ENCODE measurements at places on chromosomes 13 and 19. TPM values are rescaled to one million over a fixed set of nuclear protein-coding genes. Genes with fewer than 3 reads are reported as not detected.

- DNase-seq, result no peak
Measured at GRCh38 chr13:64099994-64100393, 2684.3 kb upstream of the PCDH20 start.

- no peak for DNase-seq
Measured at GRCh38 chr13:32737111-32737571, 150.9 kb downstream of the PDS5B start.

The ATXN8OS gene
- not detected for total RNA-seq

The C19orf85 gene
- not detected for total RNA-seq

The SYT3 gene
- 0.91 TPM for total RNA-seq

DNA sequence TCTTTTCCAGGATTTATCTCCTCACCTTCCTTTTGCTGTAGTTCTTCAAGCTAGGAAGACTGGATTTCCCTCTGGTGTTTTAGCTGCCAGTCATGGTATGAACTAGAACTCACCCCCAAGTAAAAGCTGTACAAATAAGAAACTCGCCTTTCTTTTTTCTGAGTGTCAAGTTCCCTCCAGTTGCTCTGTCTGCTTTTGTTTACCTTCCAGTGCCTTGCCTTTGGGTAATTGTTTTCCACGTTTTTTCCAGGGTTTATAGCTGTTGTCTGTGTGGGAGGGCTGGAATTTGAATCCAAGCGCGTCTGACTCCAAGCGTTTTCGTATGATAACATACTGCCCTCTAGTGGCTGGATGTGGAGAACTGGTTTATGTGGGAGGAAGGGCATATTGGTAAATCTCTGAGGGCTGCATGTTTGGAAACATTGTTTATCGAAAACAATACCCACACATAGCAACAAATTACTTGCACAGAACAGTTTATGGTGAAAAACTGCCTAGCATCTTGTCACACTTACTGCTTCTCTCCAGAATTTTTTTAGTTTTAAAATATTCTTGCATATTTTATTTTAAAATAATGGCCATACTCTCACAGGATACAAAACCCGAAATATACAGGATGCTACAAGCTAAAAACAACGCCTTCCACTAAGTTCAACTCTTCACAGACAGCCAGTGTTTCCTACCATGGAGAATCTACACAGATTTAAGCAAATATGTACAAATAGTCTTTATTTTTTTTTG is 19.2 kb downstream of the RCN3 start:
- peak; percentile 64 for DNase-seq

The DIAPH3 gene
- total RNA-seq, result 11.4 TPM

The SULT2B1 gene
- not detected for total RNA-seq

DNA sequence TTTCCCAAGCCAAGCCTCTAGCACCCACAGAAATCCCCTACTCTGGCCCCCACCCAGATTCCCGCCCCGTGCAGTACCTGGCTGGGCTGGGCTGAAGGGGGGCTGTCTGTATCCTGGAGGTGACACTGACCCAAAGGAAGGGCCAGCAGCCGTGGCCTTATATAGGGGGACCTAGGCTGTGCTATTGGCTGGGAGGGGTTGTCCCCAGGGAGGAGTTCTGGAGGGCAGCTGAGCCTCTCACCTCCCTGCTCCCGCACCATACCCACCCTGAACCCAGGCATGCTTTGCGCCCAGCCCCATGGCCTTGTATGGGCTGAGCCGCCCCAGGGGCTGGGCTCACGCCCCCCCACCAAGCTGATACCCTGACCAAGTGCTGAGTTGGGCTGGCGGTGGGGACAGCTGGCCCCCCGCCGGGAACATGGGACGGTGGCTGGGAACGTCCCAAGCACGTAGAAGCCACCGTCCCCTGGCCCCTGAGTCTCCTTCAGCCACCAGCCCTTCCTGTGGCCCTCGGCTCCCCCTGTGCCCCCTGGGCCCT is at the start of gene CKM:
TSS of gene CKM (minus strand) at position 132 of the 538 bp plus-strand sequence. CDS start 3,162 bp downstream, outside the sequence.
- DNase-seq, result no peak

DNA sequence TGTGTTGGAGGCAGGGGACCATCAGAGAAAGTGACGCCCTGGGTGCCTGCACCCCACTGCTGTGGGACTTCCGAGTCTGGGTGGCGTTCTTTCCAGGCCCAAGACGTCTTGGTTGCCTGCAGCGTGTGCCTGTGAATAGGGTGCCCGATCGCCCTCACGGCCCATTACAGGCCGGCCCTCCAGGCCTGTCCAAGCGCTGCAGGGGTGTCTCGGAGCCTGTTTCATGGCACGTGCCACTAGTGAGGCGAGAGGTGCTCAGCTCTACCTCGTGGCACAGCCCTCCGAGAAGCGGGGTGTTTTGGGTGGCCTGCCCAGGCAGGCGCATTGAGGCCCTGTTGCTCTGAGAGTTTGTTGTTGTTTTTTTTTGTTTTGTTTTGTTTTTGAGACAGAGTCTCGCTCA is 30.1 kb downstream of the DOT1L start:
- DNase-seq, result no peak

The CGB8 gene
- total RNA-seq, result not detected

DNA sequence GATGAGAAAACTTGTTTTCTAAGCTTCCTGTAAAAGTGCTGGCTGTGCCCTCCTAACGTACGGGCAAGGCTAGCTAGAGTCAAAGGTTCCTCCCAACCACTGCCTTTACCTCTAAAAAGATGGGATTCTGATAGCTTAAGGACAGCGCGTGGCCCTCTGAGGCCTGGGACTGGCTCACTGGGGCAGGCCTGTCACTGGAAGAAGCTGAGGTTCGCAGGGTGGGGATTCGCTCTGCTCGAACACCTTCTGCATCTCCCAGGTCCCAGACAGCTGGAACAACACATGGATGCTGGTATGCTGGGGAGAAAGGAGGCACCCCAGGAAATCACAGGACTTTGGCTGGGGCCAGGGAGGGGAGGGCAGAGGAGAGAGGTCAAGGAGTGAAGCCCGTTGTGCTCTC is 53.1 kb downstream of the CRYL1 start:
- no peak for DNase-seq

- DNase-seq, result no peak
Measured at GRCh38 chr19:47280183-47280797, 5.6 kb downstream of the INAFM1 start.

The TMC4 gene
- total RNA-seq, result 125 TPM

The KCNC3 gene
- 23.6 TPM for total RNA-seq

- no peak for DNase-seq
Measured at GRCh38 chr13:49184621-49185020, 35.5 kb upstream of the MLNR start.

GRCh38 chr13:44649104-44649428 is 72.9 kb upstream of the TSC22D1 start:
- no peak for DNase-seq

DNA sequence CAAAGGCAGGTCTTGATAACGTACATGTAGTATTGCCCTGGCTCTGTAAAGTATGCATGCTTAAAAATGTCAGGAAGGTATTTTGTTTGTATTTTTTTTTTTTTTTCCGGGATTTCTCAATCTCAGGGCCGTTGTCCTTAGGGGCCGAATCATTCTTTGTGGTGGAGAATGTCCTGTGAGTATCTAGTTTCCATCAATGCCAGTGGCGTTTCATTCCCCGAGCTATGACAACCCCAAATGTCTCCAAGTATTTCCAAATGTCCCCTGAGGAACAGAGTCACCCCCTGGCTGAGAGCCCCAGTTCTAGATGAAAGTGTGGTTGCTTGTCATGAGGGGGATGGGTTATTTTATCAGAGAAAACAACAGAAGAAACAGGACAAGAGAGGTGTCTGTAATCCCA is 68.7 kb downstream of the ACSBG2 start:
- no peak for DNase-seq

The LGALS7B gene
- not detected for total RNA-seq

DNA sequence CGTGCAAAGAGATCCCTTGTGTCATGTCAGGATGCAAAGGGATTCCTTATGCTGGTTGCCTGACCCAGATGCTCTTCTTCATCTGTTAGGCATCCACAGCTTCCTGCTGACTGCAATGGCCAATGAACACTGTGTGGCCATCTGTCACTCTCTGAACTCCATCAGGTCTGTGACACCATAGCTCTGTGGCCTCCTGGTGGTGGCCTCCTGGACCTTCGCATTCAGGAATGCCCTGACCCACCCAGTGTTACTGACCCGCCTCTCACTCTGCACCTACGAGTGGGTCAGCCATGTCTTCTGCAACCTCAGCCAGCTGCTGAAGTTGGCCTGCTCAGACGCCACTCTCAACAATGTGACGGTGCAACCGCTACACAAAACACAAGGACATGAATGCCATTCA is 23.9 kb upstream of the TPM4 start:
- DNase-seq, result no peak

DNA sequence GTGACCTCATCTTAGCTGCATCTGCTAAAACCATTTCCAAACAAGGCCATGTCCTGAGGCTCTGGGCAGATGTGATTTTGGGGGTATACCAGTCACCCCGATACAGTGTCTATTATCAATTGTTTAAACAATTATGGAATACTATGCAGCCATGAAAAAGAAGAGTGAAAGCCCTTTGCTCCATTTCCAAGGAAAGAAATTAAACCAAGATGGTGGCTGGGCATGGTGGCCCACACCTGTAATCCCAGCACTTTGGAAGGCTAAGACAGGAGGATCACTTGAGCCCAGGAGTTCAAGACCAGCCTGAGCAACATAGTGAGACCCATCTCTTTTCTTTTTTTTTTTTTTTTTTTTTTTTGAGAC is 763 bp downstream of the TEKTIP1 start:
- no peak for DNase-seq

- DNase-seq, result no peak
Measured at GRCh38 chr19:12647047-12647446, 19.5 kb downstream of the MAN2B1 start.

- no peak for DNase-seq
Measured at GRCh38 chr13:21636656-21637055, 32.7 kb upstream of the MICU2 start.

DNA sequence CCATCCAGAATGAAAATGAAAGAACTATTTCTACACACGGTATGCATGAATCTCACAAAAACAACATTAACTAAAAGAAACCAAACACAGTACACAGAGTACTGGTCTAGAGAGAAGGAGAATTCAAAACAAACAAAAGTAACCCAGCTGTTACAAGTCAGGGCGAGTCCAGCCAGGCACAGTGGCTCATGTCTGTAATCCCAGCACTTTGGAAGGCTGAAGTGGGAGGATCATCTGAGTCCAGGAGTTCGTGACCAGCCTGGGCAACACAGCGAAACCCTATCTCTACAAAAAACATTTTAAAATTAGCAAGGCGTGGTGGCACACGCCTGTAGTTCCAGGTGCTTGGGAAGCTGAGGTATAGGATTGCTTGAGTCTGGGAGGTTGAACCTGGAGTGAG is 1.7 kb upstream of the PSMC4 start:
- DNase-seq, result no peak

The IGFL2 gene
- total RNA-seq, result not detected

The MEIS3 gene
- 25.5 TPM for total RNA-seq

GRCh38 chr13:47628666-47629065 is 372.4 kb downstream of the SUCLA2 start:
- no peak for DNase-seq

- no peak for DNase-seq
Measured at GRCh38 chr19:14978161-14978776, 1.4 kb downstream of the SLC1A6 start.

- DNase-seq, result no peak
Measured at GRCh38 chr13:42699912-42700311, 81.5 kb upstream of the FAM216B start.

All from progenitor cell of endocrine pancreas (in vitro differentiated cells).